GM12878 (cell line): ENCODE measurements at places on chromosomes 7 and 10. TPM values are rescaled to one million over a fixed set of nuclear protein-coding genes. Genes with fewer than 3 reads are reported as not detected.

GRCh38 chr7:22499044-22499443 is 944 bp downstream of the STEAP1B start:
- H3K27me3 ChIP-seq: no peaks in the 10 kb centered on the region
- no peak overlapping the region for H3K27ac ChIP-seq
- no peaks in the 10 kb centered on the region for H3K36me3 ChIP-seq
- no peaks in the 10 kb centered on the region for H3K4me1 ChIP-seq
- DNase-seq: no peak

- no peak for DNase-seq
- H3K4me3 ChIP-seq: no peak overlapping the region
- H3K4me1 ChIP-seq: no peaks in the 10 kb centered on the region
- no peak overlapping the region for H3K27ac ChIP-seq
Measured at GRCh38 chr10:89684604-89685003, 16.8 kb upstream of the KIF20B start.

DNA sequence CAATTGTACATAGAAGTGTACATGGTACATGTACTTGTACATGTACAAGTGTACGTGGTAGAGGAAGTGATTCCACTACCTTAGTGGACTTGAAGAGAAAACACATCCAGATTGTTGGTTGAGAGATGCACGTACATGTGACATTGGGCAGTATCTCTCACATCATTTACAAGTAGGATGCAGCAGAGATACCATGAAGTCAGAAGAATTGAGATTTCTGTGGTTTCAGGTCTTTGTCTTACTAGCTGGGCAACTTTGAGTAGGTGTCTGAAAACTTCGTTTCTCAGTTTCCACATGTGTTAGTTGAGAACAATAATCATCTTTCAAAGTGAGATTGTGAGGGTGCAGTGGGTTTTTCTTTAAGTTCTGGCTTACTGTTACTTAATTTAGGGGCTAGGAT is 21.5 kb downstream of the CLDN12 start:
- H3K27ac ChIP-seq: no peak overlapping the region
- H3K4me1 ChIP-seq: peaks cover 10% of the 10 kb centered on the region
- no peaks in the 10 kb centered on the region for H3K36me3 ChIP-seq
- peak; percentile 53 for DNase-seq
- no peaks in the 10 kb centered on the region for H3K27me3 ChIP-seq

SPAG6 gene
- 0.43 TPM in 1 of 2 replicates, not detected in the other for polyA plus RNA-seq

GPNMB gene
- polyA plus RNA-seq: 10.4 and 11.1 TPM in 2 replicates
